ENCODE measurements at places on chromosomes 11 and 22.

- no peak for DNase-seq
These were observed 321.3 kb downstream of the TTC28 start for GRCh38 chr22:28358312-28358711.

DNA sequence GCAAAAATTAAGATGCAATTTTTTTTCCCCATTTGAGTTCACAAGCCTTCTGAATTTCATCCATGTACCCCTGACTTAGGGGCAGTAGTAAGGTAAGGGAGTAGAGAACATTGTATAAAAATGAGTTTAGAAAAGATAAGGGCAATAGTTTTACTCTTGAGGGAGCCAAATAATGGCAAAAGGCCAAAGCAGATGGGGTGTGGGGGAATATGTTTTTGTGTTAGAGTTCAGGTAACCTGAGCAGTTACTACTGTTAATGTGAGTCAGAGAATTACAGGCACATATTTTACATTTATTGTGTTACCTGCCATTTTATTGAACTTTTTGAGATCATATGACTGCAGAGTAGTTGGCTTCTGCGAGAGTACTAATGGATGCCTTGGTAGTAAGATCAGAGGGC is 3.1 kb downstream of the EED start:
- no peak for DNase-seq

- peak; percentile 38 for DNase-seq
These were observed at the start of gene RDX for GRCh38 chr11:110296226-110297075. Gene RDX, minus strand, starts transcription at chr11:110296614. Its CDS starts 16,922 bp downstream, at chr11:110279692.

- DNase-seq: no peak
These were observed 138.1 kb downstream of the SLC1A2 start for GRCh38 chr11:35281169-35281688.

DNA sequence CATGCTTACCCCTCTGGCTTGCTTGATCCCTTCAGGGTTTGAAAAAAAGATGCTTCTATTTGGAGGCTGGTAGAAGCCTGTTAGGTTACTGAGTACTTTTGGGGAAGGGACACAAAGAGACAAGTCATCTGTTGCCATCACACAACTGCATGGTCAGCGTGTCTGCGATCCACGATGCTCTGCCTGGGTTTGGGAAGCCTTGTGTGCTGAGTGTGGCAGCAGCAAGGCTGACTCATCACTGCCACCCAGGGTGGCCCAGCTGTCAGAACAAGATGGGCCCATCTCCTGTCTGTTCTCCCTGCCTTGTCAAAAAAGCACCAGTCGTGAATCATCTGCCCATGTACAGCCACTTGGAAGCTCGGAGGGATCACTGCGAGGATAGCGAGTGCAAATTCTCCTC is 26.2 kb downstream of the UBASH3B start:
- DNase-seq: no peak
